ENCODE measurements at places on chromosomes 3 and 15.

DNA sequence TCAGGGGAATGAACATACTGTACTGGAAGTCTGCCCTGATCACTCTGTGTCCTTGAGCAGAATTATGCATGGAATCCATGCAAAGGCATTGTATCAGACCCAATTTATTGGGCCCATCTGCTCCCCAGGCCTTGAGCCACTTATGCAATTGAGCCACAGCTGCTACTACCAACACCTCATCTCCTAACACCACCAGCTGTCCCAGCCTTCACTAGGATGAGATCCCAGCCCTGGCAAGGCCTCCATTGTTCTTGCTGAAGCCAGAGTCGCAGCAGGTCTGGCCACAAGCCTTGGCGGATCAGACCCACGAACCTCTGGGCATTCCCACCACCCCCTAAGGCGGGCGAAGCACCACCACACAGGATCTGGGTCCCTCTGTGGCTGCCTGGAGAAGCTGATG, 9.2 kb upstream of the NME9 start:
- DNase-seq = no peak

DNA sequence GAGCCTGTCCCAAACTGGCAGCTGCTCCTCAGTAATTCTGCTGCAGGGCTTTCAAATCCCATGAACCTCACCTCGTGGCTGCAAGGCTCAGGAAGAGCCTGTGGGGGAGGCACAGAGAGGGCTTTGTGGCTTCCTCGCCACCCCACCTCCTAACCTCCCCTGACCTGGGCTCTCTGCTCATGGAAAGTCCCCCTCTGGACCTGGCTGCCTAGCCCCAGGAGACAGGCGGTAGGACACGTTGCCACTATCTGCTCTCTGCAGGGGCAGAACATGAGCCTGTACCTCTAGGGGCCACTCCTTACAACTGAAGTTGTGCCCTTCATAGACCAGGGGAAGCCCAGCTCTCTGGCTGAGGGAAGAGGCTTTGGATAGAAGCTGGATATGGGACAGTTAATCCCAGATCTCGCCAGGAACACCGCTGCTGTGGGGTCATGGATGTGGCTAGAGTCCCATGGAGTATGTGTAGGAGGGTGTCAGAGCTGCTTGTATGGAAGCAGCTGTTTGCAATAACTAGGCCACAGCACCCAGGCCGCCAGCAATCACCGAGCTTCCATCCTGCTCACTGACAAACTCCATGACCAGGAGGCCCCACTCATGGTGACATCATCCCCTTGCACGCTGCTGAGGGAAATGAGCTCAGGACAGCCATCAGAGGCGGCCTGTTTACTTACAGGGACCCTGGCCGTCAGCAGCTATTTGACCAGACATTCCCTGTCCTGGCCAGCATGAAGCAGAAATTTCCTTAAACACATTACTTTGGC, 34.0 kb upstream of the CILP start:
- no peak for DNase-seq

DNA sequence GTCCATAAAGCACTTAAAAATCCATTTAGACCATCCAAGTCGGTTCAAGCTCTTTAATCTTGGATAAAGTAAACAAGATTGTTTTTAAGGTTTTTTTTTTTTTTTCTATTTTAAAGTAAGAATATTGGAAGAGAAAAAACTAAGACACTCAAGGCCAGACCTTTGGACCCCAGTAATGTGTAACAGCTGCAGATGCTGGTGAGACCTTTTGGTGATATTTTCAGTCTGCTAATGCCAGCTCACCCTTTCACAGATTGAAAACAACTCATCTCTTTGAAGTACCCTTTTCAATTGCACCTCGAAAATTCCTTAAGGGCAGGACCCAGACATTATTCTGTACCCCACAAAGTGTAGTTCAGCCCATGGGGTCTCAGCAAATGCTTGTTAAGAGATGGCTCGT, 260.7 kb upstream of the CTNNB1 start:
- DNase-seq = no peak

GRCh38 chr15:90270502-90271150, 5.2 kb downstream of the NGRN start:
- DNase-seq = no peak

DNA sequence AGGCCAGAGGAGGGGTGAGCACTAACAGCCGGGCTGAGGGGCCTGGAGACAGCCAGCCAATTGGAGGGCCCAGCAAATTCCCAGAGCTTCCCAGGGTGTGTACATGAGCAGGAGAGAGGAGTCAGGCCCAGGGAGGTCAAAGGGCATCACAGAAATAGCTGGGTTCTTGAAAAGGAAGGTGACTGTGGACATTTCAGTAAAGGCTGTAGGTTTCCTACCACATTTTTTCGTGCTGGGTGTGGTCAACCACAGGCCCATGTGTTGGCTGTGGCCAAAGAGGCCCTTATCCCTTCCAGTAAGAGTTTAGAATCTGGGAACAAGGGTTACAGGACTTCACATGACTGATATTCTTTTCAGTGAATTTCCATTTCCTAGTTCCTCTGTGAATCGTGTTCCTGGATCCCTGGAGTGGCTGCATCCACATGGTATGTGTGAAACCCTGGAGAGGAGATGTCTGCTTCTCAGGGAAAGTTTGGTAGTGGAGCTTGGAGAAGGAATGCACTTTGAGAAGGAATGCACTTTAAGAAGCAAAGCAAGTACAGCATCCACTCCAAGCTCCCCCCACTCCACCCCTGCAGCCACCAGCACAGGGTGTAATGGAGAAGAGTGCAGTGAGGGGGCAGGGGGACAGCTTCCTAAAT, 73.2 kb upstream of the HEG1 start:
- DNase-seq = no peak

DNA sequence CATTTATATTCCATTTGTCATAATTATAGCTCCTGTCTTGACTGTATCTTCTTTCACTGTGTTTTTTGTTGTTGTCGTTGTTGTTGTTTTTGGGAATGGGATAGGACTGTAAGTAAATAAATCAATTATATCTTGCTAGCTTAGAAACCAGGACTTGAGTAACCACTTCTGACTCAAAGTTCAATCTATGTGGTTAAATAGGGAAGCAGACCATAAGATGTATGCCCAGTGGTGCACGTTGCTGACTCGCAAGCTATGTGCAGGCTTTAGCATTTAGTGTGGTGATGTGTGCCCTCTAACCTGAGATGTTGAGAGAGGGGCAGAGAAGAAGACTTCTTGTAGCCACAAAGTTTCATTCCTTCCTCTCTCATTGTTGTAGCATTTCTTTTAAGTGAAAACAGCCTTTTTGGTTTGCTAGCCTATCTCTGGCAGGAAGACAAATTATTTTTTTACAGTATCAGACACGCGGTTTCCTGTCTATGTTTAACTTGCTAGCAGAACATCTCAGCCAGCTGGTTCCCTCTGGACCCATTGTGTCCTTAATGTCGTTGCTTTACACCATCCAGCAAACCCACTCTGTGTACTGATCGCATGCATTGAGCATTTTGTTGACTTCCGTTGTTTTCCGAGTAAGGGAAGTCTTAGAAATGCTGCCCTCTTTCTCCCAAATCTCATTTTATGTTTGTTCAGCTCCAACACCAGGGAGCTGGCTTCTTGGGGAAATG, 52.1 kb downstream of the TGFBR2 start:
- DNase-seq = no peak

- no peak for DNase-seq
Measured at GRCh38 chr3:138850151-138850550, 15.4 kb upstream of the PIK3CB start.
